ENCODE measurements at places on chromosomes 5 and 9. TPM values are rescaled to one million over a fixed set of nuclear protein-coding genes. Genes with fewer than 3 reads are reported as not detected.

LRRC19 gene
- polyA plus RNA-seq: 83.7 TPM

ASS1 gene
- 704 TPM for polyA plus RNA-seq

IL7R gene
- 9.9 TPM for polyA plus RNA-seq

FRMPD1 gene
- polyA plus RNA-seq: 0.61 TPM

DPYSL3 gene
- polyA plus RNA-seq: 110 TPM

PCDHGB5 gene
- polyA plus RNA-seq: 1.8 TPM

SLC1A1 gene
- polyA plus RNA-seq: 42.5 TPM

IRX4 gene
- polyA plus RNA-seq: not detected

UNC5A gene
- 1.0 TPM for polyA plus RNA-seq

ADAMTS2 gene
- polyA plus RNA-seq: 5.9 TPM

MSX2 gene
- 1.7 TPM for polyA plus RNA-seq

CCDC171 gene
- polyA plus RNA-seq: 3.7 TPM

PDCD1LG2 gene
- polyA plus RNA-seq: 0.60 TPM

OMD gene
- 0.85 TPM for polyA plus RNA-seq

RAI14 gene
- polyA plus RNA-seq: 15.8 TPM

KLHL9 gene
- 32.8 TPM for polyA plus RNA-seq

CXCL14 gene
- 161 TPM for polyA plus RNA-seq

ARHGEF37 gene
- polyA plus RNA-seq: 4.5 TPM

CDX1 gene
- 196 TPM for polyA plus RNA-seq

SCGB3A1 gene
- 0.25 TPM for polyA plus RNA-seq

CDC37L1 gene
- polyA plus RNA-seq: 16.4 TPM

GKAP1 gene
- polyA plus RNA-seq: 15.4 TPM

PTAR1 gene
- polyA plus RNA-seq: 29.5 TPM

GABRA1 gene
- 0.61 TPM for polyA plus RNA-seq

TLR4 gene
- polyA plus RNA-seq: 6.2 TPM

TXNDC8 gene
- not detected for polyA plus RNA-seq

MORN5 gene
- 2.2 TPM for polyA plus RNA-seq

SLC44A1 gene
- 49.8 TPM for polyA plus RNA-seq

NUTM2G gene
- 0.88 TPM for polyA plus RNA-seq

HNRNPK gene
- 574 TPM for polyA plus RNA-seq

OR1Q1 gene
- not detected for polyA plus RNA-seq

SOHLH1 gene
- not detected for polyA plus RNA-seq

ANKRD31 gene
- 0.21 TPM for polyA plus RNA-seq

PCDHA11 gene
- polyA plus RNA-seq: 1.3 TPM

ITK gene
- 1.5 TPM for polyA plus RNA-seq

FRMD3 gene
- 4.4 TPM for polyA plus RNA-seq

RGS7BP gene
- 1.1 TPM for polyA plus RNA-seq

ST8SIA4 gene
- polyA plus RNA-seq: 4.7 TPM

SLC6A3 gene
- polyA plus RNA-seq: 0.13 TPM

CNTFR gene
- 15.9 TPM for polyA plus RNA-seq

LHX6 gene
- polyA plus RNA-seq: 1.1 TPM

LCN2 gene
- 0.93 TPM for polyA plus RNA-seq

ITGA2 gene
- polyA plus RNA-seq: 13.7 TPM

CNTNAP3B gene
- 11.7 TPM for polyA plus RNA-seq

C5orf46 gene
- not detected for polyA plus RNA-seq

PCDHA9 gene
- 0.24 TPM for polyA plus RNA-seq

HEXB gene
- 283 TPM for polyA plus RNA-seq

NOXA1 gene
- 11.8 TPM for polyA plus RNA-seq

ZNF462 gene
- polyA plus RNA-seq: 12.4 TPM

KCNIP1 gene
- polyA plus RNA-seq: 2.8 TPM

PRLR gene
- polyA plus RNA-seq: 56.0 TPM
